ENCODE measurements at places on chromosomes 5 and 9.

DNA sequence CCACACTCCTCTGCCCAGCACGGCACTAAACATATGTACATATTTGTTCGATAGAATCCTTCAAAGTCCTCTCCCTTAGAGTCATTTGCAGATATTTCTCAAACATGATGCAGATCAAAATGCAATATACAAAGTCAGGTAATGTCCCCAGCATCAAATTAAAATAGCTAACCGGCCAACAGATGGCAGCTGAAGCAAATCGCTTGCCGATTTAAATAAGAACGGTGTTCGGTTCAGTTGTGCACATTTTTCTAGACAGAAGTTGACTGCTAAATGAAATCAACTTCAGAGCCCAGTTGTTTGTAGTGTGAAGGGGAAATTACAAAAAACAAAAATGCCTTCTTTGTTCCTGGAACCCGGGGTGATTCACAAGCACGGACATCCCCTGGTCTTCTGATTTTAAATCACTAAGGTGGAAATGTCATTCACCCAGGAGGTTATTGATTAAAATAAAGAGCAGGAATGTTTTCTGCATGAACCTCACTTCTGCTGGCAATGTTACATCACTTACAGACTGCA lies 219.2 kb downstream of the EBF1 start:
- DNase-seq, result no peak

GRCh38 chr5:117160391-117160790 lies 585.8 kb upstream of the SEMA6A start:
- DNase-seq, result no peak

DNA sequence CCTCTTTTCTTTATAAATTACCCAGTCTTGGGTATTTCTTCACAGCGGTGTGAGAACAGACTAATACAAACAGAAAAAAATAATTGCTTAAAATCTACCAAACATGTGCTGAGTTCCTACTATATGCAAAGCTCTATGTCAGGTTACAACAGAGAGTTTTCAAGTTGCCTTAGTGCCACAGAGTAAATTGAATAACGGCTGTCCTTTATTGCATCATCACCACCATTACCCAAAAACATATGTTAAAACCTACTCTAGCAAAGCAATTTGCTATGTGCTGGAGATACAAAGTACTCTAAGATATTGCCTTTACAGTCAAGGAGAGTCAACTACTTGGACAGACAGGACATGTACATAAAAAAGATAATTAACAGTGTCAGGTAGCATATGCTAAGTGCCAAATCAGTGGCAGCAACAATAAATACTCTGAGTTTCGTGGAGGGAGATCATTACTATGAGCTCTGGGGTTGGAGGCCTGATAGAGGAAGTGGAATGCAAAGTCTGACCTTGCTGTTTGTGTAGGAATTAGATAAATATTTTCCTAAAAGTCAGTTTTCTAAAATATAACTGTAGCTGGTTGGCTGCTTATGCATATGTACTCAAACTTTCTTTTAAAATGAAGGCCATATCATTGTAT lies 1058.7 kb upstream of the WWC1 start:
- no peak for DNase-seq

DNA sequence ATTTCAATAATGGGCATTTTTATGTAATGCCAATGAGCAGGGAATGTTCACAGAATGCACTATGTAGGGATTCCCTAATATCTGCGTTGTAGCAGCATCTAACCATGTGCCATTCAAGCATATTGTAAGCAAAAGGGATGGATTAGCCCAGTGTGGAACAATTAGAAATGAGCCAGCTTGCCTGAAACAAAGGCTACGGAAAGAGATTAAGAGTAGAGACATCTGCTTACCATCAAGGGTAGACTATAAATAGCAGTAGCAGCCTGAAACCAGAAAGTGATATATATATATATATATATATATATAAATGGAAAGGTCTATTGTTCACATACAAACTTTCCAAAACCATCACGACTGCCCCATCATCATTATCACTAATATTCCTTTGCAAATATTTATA lies 31.9 kb upstream of the CEP120 start:
- no peak for DNase-seq

DNA sequence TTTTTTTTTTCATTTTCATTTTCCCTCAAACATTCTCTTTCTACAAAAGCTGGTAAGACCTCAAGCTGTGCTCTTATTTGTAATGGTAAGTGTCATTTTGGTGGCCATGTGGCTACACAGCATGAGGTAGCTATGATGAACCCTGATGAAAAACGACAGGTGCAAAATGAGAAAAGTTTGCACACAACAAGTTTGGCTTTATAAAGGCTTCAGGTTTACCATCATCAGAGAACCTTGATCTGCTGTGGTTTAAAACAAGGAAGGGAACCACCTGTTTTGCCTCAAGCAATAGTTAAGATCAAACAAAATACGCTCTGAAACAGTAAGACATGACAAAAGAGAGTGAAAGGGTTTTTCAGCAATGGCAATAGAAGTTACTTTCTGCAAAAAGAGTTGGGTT lies 1124.6 kb upstream of the ACO1 start:
- DNase-seq, result no peak

DNA sequence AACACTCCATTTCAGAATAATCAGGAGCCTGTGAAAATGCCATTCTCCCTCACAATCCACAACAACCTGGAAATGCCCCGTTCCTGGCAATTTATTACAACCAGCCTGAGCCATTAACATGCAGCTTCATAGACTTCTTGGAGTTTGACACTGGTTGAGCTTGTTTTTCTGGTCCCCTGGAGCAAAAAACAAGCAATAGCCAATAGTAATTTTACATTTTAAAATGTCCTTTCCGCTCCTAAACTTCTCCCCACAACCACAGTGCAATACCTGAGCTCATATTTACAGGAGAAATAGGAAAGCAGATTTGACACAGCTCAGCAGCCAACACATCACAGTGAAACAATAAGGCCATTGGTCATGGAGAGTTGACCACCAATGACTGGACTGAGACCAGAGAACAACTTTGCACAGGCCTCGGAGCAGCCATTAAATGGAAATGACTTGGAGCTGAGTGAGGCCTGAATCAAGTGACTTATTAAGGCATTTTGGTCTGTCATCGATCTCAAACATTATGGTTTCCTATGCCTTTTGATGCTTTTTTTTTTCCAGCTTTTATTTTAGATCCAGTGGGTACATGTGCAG lies 73.0 kb downstream of the ENC1 start:
- DNase-seq, result no peak

DNA sequence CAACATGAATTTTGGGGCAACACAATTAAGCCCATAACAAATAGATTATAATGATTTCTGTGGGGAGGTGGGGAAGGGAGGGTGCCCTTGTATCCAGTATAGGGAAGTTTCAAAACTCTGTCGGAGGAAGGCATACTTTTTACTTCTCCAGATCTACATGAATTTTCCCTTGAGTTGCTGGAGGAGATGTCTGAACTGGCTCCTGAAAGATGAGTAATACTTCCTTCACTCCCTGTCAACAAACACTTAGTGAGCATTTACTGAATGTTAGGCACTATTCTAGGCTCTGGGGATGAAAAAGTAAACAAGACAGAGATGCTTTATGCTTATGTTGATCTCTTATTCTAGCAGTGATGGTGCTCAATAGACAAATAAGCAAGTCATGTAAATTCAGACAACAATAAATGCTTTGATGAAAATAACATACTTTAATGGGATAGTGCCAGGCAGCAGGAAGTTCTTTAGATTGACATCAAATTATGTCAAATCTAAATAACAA lies 197.9 kb upstream of the ANKH start:
- DNase-seq, result no peak

DNA sequence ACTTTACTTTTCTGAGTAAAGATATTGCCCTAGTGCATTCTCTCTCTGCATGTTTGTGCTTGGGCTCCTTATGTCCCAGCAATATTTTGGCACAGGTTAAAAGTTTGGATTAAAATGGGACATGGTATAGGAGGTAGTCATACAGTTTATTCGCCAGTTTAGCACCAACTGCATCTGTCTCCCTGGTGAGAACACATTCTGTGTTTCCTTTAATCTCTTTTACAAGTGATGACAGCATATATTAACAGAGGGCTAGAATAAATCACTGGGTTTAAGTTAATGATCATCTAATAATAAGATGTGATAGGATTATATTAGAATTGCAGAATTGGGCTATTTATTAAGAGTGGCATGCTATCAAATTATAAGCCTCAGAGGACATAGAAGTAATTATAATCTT lies 550.1 kb downstream of the LRRC70 start:
- DNase-seq, result no peak

DNA sequence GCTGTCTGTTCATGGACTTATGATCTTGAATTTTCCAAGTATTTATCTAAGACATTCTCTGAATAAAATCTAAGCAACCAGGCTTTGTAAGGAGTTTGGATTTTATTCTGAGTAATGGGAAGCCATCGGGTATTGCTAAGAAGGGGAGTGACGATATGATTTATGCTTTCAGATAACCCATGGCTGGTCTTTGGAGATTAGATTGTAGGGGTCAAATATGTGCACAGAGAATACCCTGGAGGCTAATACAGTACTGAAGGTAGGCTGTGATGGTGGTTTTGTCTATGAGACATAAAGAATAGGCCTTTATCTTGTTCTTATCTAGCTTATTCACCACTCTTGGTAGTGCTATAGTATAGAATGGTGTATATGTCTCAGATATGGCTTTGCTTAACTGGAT lies 60.0 kb upstream of the C5orf46 start:
- DNase-seq, result no peak

- no peak for DNase-seq
Observed at GRCh38 chr5:132666310-132667123, 7.3 kb upstream of the IL4 start.

GRCh38 chr5:168020542-168021294 lies 270.7 kb upstream of the WWC1 start:
- DNase-seq, result no peak

DNA sequence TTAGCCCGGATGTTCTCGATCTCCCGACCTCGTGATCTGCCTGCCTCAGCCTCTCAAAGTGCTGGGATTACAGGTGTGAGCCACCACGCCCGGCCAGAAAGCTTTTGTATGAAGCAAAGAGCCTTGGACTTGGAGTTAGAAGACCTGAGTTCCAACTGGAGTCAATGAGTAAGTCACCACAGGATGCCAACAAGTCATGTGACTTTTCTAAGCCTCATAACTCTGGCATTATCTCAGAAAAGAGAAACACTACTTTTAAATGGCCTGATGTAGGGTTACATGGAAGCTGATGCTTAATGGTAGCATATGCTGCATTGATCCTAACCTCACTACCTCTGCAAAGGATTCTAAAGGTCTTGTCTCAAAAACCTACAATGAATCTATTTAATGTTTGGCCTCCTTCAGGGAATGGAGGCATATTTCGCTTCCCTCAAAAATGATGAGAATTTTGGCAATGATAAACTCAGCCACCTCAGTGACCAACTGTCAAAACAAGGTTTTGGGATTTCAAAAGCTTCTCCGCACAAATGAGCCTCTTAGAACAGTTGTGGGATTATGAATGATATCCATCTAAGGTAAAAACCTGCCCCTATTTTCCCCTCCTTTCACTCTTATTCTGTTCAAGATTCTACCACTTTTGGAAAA lies 236.8 kb downstream of the ACTL7B start:
- no peak for DNase-seq

DNA sequence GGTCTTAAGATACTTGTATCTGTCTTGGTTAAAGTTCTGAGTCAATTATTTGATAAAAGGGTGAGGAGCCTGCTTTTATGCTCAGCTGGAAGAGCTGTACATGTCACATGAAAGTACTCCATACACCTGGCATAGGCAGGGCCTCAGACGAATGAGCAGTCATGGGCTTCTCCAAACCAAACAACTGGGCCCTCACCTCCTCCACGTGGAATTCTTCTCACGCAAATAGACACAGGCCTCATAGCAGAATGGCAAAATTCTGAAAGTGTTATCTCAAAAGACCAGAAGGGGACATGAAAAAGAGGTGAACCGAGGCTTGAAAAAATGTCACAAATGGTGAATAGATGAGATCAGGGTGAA lies 48.6 kb downstream of the FAM240B start:
- no peak for DNase-seq

DNA sequence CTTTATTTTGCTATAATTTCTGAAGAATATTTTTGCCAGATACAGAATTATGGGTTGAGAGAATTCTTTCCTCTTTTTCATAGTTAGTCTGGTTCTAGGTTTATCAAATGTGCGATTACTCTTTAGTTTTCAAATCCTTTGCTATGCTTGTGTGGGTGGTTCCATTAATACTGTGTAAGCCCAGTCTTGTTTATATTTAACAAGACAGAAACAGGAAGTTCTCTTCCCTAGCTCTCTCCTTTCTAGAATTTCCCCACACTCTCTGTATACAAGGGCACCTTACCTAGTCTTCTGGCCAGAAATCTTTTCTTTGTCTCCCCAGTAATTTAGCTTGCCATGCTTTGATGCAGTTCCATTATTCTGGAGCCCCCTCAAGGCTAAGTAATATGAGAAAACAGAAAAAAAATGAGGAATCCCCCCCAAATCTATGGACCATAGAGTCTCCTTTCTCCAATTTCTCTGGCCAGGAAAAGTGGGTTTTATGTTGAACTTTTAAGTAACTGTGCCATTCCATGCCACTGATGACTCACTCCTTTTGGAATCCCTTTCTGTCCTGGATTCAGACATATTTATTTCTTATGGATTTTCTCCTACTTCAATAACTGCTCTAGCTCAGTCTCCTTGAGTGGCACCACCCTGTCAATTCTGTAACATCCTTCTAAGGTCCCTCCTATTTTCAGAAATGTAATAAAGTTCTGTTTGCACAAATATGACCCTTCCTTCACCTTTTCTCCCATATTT lies 1714.1 kb downstream of the EFNA5 start:
- DNase-seq, result no peak

- DNase-seq, result no peak
Observed at GRCh38 chr5:160285316-160285715, 27.0 kb downstream of the CCNJL start.

DNA sequence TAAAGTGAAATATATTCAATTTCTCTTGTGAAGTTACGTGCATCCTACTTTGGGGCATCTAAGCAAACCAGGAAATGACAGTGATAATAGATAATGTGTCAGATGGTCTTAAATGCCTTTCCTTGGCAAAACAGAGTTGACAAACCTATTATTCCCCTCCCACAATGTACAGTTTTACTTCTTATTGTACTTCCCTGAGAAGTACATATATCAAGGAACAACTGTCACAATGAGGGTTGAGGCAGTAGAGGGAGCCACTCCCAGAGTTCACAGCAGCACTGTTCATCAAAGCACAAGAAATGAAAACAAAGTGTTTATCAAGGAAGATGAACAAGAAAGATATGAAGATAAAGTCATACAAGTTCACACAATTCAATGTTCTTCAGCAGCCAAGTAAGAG lies 41.1 kb downstream of the ELAVL2 start:
- no peak for DNase-seq

DNA sequence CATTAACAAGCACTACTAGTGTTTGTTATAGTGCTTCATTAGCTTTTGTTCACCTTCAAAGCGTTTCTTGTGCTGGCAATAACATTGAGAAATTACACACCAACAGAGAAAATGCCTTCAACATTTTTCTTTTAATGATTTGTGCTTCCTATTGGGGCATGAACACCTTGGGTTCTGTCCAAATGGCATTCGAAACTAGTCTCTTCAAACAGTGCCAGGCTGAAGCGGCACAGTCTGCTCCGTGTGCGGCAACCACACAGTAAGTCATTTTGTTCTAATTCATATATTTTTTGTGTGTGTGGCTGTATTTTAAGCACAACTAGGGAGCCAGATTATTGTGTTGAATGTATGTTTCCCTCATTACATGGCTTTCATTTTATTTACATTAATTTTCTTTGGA lies 414.7 kb upstream of the SGCD start:
- DNase-seq, result no peak

All from NCI-H2107 (cell line).